CD4-positive, alpha-beta T cell (primary cell): ENCODE measurements at places on chromosomes 11 and 22.
A peak's percentile ranks its signal among the peaks of the same experiment; 100 is the strongest.

GRCh38 chr22:48802576-48802975 lies 1025.1 kb downstream of the BRD1 start:
- no peaks in the 10 kb centered on the region for H3K4me1 ChIP-seq
- H3K4me3 ChIP-seq = no peak overlapping the region
- no peak overlapping the region for H3K27ac ChIP-seq

DNA sequence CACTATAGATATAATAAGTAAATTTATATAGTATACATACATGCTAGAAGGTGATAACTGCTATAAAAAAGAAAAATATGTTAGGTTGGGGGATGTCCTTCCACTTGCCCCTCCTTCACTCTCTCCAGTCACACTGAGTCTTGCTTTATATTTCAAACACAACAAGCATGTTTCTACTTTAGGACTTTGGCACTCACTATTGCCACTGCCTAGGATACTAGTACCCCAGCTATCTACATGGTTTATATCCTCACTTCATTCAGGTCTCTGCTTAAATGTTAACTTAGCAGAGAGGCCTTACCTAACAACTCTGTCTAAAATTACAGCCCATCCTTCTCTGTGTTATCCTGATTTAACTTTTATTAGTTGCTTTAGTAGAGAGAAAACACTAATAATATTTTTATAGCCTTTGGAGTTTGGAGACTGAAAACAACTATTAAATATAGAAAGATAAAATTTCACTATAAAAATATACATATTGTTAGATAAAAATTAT lies 39.1 kb upstream of the B3GNT6 start:
- no peaks in the 10 kb centered on the region for H3K27me3 ChIP-seq
- no peak overlapping the region for H3K27ac ChIP-seq
- H3K36me3 ChIP-seq = no peaks in the 10 kb centered on the region
- H3K4me3 ChIP-seq = no peak overlapping the region

DNA sequence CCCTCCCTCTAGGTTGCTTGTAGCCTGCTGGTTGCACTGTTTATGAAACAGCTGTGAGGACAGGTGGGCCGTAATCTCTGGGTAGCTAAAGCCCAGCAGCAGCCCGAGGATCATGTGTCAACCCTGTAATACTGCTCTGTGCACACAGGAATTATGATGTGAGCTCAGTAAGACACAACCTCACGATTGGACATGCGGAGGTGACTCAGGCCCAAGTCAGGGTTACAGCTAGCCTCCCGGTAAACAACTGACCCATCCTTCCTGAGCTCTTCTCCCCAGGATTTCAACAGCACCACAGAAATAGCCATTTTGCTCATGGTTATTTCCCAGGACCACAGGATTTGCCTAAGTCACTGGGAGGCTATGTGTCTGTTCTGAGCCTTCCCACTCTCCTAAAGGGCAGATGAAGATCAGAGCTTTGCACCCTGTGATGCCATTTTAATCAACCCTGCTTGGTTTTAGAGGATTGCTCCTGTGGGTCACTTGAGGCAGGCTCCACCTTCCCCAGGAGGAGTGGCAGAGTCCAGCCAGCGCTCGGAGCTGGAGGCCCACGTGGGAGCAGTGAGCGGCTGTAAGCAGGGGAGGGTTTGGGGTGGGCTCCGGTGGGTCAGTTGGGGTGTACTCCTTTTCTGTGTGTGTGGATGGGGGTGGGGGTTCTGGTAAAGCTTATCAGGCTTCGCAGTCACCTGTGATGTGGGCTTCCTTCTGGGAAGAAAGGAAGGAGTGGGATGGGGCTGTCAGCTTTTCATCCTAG lies at the start of gene AMPD3:
Gene AMPD3, plus strand, starts transcription at position 387 of the 754 bp plus-strand sequence. CDS start 6,256 bp downstream, outside the sequence.
- no peaks in the 10 kb centered on the region for H3K36me3 ChIP-seq
- peaks cover 73% of the 10 kb centered on the region for H3K4me1 ChIP-seq
- no peak for DNase-seq
- peak within 1 kb of the TSS; percentile 66 for H3K4me3 ChIP-seq

DNA sequence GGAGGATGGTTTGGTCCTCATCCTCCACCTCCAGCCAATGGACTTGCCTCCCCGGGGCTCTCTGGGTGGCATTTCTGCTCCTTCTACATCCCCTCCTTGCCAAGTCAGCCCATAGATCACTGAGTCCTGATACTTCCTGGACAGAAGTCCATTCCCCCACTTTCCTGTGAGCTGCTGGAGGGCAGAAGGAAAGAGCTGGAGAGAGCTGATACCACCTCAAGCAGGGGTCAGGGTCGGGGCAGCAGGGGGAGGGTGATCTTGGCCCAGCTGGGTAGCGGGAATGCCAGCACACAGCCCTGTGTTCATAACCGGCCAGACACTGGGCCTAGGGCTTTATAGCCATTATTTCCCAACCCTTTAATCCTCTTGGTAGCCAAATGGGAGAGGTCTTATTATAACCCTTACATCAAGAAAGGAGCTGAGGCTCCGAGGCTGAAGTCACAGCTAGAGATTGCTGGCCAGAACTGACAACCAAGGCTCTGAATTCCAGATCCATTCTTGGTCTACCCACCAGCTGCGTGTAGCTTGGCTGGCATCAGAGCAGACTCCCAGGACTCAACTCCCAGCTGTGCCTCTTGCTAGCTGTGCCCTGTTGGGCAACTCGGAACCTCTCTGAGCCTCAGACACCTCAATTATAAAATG lies 39.9 kb downstream of the CD6 start:
- H3K36me3 ChIP-seq = peaks cover 96% of the 10 kb centered on the region
- H3K4me1 ChIP-seq = peaks cover 63% of the 10 kb centered on the region
- no peaks in the 10 kb centered on the region for H3K27me3 ChIP-seq
- H3K27ac ChIP-seq = peak overlapping the region; percentile 3
- no peak overlapping the region for H3K4me3 ChIP-seq
